ENCODE measurements at places on chromosomes 6 and 20.
A peak's percentile ranks its signal among the peaks of the same experiment; 100 is the strongest.

DNA sequence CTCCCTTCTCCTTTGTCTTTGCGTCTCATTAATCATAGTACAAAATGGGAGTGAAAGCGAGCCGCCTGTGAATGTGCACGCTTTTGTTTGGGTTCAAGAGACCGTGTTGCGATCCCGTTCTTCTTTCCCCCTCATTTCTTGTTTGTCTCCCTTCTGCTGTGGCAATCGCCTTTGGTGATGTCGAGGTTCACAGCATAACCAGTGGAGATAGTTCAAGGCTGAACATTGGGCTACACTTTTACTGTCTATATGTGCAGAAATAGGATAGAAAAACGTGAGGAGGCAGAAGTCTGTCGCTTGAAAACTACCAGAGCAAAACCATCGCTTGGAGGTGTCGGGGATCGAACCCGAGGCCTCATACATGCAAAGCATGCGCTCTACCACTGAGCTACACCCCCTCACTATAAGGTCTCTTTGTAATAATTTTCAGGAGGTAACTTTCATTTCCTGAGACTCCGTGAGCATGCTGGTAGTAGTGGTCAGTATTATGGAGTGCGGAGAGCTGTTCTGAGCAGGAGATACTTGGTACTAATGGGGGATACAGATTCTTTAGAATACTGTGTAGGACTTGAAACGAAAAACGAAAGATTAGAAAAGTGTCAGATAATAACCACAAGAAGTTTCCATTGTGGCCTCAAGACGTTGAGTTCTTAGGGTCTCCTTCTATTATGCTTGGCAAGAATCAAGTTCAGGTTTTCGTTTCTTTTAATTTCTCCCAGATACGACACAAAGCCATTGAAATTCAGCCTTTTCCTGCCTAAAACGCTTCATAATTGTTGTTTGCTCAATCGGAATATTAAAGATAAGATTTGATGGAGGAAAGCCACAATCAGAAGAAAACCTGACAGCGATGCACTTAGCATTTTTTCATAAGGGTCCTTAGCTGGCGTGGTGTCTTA, 106.6 kb downstream of the TRIM27 start:
- H3K36me3 ChIP-seq: no peaks in the 10 kb centered on the region
- peak; percentile 50 for DNase-seq
- H3K4me1 ChIP-seq: peaks cover 18% of the 10 kb centered on the region
- peak overlapping the region; percentile 21 for H3K4me3 ChIP-seq

- H3K27me3 ChIP-seq: no peaks in the 10 kb centered on the region
- H3K4me3 ChIP-seq: peak overlapping the region; percentile 85
- H3K27ac ChIP-seq: peak overlapping the region; percentile 96
These were observed 768 bp upstream of the FYN start for GRCh38 chr6:111874025-111874415.

DNA sequence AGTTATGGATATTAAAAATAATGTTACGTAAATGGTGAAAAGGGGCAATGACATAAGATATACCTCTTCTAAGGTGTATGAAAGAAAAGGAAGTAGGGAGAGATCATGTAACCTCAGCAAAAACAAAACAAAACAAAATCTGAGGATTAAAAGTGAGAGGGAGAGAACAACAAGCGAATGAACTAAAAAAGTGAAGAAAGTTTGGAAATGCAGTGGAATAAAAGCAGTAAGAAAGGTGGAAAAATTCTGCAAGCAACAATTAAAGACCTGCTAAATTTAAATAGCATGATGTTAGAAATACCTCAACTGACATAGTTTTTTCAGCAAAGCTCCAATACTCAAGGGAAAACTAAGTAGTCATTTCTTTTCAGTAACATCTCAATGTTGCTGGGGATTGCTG, 48.0 kb downstream of the PHIP start:
- no peak overlapping the region for H3K27ac ChIP-seq
- no peaks in the 10 kb centered on the region for H3K27me3 ChIP-seq
- H3K4me3 ChIP-seq: no peak overlapping the region
- peaks cover 77% of the 10 kb centered on the region for H3K36me3 ChIP-seq
- H3K4me1 ChIP-seq: peaks cover 61% of the 10 kb centered on the region

GRCh38 chr6:144893680-144894151, 608.6 kb downstream of the UTRN start:
- no peak overlapping the region for H3K4me3 ChIP-seq
- H3K27me3 ChIP-seq: no peaks in the 10 kb centered on the region
- no peaks in the 10 kb centered on the region for H3K36me3 ChIP-seq
- no peak overlapping the region for H3K27ac ChIP-seq

DNA sequence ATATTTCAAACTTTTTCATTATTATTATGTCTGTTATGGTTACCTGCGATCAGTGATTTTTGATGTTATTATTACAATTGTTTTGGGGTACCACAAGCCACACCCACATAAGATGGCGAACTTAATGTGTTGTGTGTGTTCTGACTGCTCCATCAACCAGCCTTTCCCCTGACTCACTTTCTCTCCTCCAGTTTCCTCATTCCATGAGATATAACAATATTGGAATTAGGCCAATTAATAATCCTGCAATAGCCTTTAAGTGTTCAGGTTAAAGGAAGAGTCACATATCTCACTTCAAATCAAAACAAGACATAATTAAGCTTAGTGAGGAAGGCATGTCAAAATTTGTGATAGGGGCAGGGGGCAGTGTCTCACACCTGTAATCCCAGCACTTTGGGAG, 16.3 kb upstream of the POPDC3 start:
- H3K36me3 ChIP-seq: no peaks in the 10 kb centered on the region
- no peak for DNase-seq
- H3K27me3 ChIP-seq: peaks cover 47% of the 10 kb centered on the region

DNA sequence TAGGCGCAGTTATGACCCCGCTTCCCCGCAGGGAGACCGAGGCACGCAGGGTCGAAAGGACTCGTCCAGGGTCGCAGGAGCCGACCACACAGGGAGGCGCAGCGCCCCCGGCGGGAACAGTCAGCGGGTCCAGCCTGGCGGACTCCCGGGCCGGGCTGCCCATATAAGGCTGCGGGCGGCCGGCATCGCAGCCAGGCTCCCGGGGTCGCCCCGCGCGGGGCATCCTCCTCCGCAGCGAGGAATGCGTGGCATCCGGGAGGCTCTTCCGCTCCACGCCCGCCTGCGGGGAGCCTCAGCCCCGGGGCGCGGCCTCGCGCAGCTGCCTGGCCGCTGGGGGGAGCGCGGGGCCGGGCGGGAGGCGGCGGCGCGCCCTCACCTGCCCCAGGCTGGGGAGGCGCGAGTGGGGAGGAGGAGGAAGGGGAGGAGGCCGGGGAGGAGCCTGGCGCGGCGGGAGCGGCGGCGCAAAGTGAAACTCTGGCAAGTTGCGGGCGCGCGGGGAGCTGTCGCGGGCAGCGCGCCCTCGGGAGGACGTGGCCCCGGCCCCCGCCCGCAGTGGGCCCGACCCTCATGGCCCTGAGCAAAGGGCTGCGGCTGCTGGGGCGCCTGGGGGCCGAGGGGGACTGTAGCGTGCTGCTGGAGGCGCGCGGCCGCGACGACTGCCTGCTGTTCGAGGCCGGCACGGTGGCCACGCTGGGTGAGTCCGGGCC, at the start of gene SYNJ2:
Gene SYNJ2, plus strand, starts transcription at position 469 of the 707 bp plus-strand sequence. Its CDS starts 99 bp downstream, at position 568.
- DNase-seq: peak; percentile 87
- peaks cover 4% of the 10 kb centered on the region for H3K36me3 ChIP-seq
- H3K27ac ChIP-seq: peak within 1 kb of the TSS; percentile 84
- peaks cover 52% of the 10 kb centered on the region for H3K4me1 ChIP-seq
- peak within 1 kb of the TSS; percentile 91 for H3K4me3 ChIP-seq

DNA sequence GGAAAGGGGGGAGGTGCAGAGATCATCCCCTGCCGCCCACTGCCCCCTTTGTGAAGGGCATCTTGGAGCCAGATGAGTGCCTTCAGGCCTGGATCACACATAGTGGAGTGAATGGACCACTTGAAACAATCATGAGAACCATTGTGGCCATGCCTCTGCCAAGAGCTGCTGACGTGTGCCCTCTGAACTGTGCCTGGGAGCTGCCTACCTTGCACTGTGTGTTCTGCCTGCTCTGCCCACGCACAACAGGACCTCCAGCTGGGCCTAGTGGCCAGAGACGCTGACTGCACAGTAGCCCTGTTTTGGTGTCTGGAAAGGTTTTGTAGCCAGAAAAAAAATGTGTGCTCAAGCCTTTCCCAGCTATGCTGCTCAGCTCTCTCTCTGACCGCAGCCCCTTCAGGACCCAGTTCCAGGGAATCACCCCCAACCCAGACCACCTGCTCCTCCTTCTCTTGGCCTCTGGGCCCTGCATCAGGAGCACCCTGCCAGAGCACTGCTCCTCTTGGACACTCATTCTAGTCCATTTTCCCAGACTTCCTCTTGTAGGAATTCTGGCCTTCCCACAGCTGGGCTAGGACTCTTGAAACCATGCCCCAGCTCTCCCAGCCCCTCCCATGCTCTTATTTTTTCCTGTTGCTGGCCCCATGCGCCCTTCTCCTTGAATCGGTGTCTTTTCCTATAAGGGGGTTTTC, 1.6 kb upstream of the ADIG start:
- no peak overlapping the region for H3K27ac ChIP-seq
- H3K4me1 ChIP-seq: no peaks in the 10 kb centered on the region
- no peak for DNase-seq
- no peaks in the 10 kb centered on the region for H3K27me3 ChIP-seq
- no peak overlapping the region for H3K4me3 ChIP-seq

DNA sequence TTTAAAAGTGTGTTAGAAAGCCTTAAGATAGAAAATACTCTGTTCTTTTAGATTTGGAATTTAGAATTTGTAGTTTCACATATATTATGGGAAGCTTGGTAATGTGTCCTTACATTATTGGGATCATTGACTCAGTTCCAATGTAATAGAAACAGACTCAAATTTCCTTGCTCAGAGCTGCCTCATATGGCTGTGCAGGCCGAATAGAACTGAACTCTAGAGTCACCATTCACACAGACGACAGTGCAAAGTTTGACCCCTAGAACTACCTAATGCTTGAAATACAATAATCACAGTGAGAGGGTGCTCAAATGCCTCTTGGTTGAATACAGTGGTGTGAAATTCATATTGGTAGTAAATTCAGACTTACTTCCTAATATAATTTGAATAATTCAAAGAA, 482.7 kb upstream of the CITED2 start:
- no peaks in the 10 kb centered on the region for H3K27me3 ChIP-seq
- H3K27ac ChIP-seq: no peak overlapping the region
- H3K36me3 ChIP-seq: no peaks in the 10 kb centered on the region
- no peak overlapping the region for H3K4me3 ChIP-seq
- DNase-seq: no peak
- H3K4me1 ChIP-seq: no peaks in the 10 kb centered on the region

- no peaks in the 10 kb centered on the region for H3K27me3 ChIP-seq
- H3K4me3 ChIP-seq: no peak overlapping the region
- H3K27ac ChIP-seq: no peak overlapping the region
- DNase-seq: no peak
These were observed 660.2 kb downstream of the EPHA7 start for GRCh38 chr6:92759178-92759577.

- no peak overlapping the region for H3K27ac ChIP-seq
- peaks cover 68% of the 10 kb centered on the region for H3K4me1 ChIP-seq
- H3K36me3 ChIP-seq: no peaks in the 10 kb centered on the region
- H3K4me3 ChIP-seq: no peak overlapping the region
These were observed 90.0 kb upstream of the BACH2 start for GRCh38 chr6:90386399-90387382.

- no peak for DNase-seq
- H3K36me3 ChIP-seq: peaks cover 100% of the 10 kb centered on the region
- no peaks in the 10 kb centered on the region for H3K27me3 ChIP-seq
- no peak overlapping the region for H3K4me3 ChIP-seq
These were observed 10.1 kb downstream of the LSM14B start for GRCh38 chr20:62132421-62132820.

GRCh38 chr6:11972806-11973205, 39.3 kb upstream of the HIVEP1 start:
- H3K27ac ChIP-seq: no peak overlapping the region
- no peaks in the 10 kb centered on the region for H3K36me3 ChIP-seq
- no peak overlapping the region for H3K4me3 ChIP-seq
- no peaks in the 10 kb centered on the region for H3K27me3 ChIP-seq

GRCh38 chr20:53752583-53752970, 158.9 kb upstream of the ZNF217 start:
- no peaks in the 10 kb centered on the region for H3K27me3 ChIP-seq
- peak overlapping the region; percentile 98 for H3K27ac ChIP-seq
- DNase-seq: no peak
- H3K4me3 ChIP-seq: no peak overlapping the region
- peaks cover 80% of the 10 kb centered on the region for H3K4me1 ChIP-seq

- no peaks in the 10 kb centered on the region for H3K36me3 ChIP-seq
- H3K27ac ChIP-seq: no peak overlapping the region
These were observed 104.6 kb upstream of the AKIRIN2 start for GRCh38 chr6:87806635-87807034.

DNA sequence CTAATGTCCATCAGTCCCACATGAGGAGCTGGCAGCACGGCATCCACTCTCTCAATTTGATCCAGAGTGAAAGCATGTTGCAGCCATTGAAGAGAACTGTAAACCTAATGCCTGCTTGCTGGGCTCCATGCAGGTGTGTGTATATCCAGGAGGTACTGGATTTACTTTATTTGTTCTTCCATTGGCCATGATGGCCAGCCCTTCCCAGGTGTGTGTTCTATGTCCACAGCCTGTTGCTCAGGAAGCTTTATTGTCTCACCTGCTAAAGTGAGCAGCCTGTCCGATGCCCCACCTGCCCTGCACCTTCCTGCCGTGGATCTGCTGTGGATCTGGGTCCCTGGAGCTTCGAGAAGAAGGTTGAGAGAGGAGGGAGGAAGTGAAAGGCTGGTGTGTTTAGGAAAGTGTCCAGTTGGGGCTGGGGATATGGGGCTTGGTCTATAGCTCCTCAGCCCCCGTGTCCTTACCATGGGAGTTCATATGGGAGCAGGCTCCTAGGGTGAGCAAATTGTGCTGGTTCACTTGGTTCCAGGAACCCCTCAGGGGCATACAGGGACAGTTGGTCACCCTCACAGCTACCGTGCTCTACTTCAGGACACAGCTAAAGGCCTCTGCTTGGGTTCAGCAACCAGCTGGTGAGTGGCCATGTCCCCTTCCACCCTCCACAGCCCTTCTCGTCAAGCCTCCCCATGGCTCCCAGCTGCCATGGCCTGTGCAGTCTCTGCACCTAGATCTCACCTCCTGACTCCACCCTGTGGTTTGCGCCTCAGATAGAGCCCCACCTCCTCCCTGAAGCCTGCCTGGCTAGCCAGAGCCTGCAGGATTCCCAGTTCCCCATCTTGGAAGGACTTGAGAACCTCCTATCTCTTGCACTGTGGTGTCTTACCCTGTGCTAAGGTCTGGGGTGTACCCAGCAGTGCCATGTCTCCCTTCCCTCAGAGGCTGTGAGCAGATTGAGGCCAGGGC, 12.7 kb downstream of the TREML2 start:
- peaks cover 2% of the 10 kb centered on the region for H3K4me1 ChIP-seq
- H3K27me3 ChIP-seq: no peaks in the 10 kb centered on the region
- no peak overlapping the region for H3K4me3 ChIP-seq
- H3K27ac ChIP-seq: no peak overlapping the region

DNA sequence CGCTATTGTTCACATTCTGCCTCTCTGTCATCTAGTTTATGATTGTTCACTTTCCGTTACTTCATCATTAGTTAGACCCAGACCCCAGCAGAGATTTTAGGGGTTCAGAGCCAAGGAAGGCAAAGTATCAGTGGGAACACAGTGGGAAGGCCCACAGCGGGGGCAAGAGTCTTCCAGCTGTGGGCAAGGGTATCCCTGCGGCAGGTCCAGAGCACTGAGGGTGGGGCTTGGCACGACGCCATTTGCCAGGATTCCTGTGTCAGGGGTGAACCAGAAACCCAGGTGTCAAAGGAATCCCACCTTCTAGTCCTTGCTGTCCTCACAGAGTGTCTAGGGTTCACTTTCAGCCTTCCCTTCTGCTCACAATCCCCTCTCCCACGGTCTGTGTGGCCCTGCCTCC, 13.3 kb downstream of the RAET1E start:
- no peak overlapping the region for H3K27ac ChIP-seq
- H3K4me3 ChIP-seq: no peak overlapping the region
- H3K27me3 ChIP-seq: peaks cover 11% of the 10 kb centered on the region
- no peaks in the 10 kb centered on the region for H3K36me3 ChIP-seq
